ENCODE measurements at places on chromosomes 1 and 21. TPM values are rescaled to one million over a fixed set of nuclear protein-coding genes. Genes with fewer than 3 reads are reported as not detected.

The VAMP4 gene
- 11.4 TPM for polyA plus RNA-seq

The DNASE2B gene
- polyA plus RNA-seq: not detected

The MAP3K21 gene
- polyA plus RNA-seq: 0.52 TPM

The ANGPTL3 gene
- polyA plus RNA-seq: 0.42 TPM

The NOTCH2NLA gene
- polyA plus RNA-seq: 17.5 TPM
